ENCODE measurements at places on chromosomes 3 and 15.
A peak's percentile ranks its signal among the peaks of the same experiment; 100 is the strongest.

- DNase-seq, result no peak
These were observed 221.3 kb upstream of the UBE2E2 start for GRCh38 chr3:22981861-22982260.

DNA sequence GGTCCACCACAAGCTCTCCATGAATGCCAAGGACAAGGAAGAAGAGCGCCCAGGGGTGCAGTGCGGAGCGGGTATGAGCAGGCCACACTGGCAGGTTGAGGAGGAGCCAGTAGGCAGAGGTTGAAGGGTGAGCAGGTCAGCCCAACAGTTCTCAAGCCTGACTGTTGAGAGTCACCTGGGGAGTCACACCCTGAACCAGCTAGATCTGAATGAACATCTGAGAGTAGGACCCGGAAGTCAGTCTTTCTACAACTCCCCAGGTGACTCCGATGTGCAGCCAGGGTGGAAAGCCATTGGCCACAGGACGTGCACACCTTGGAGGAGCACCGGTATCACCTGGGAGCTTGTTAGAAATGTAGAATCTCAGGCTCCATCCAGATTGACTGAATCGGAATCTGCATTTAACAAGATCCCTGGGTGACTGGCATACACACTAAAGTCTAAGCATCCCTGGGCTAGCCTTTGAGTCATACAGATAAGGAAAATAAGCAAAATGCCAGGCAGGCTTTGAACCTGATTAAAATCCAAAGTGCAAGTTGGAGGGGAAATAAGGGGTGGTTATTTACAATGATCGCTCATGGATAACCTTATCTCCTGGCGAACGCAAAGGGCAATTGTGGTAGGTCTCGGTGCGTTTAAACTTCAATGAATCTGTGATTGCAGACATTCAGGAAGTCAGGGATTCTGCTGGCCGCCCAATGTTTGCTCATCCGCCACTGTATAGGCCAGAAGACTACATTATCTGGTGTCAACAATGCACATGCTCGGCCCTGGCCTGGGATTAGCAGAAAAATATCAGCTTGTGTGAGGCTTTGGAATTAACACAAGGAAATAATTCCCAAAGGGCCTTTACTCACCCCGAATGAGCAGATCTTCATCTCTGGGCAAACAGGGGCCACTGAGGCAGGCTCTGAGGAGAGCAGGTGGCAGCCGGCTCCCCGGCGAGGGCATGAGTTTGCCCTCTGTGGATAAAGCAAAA is 11.7 kb upstream of the LYZL4 start:
- DNase-seq, result no peak

DNA sequence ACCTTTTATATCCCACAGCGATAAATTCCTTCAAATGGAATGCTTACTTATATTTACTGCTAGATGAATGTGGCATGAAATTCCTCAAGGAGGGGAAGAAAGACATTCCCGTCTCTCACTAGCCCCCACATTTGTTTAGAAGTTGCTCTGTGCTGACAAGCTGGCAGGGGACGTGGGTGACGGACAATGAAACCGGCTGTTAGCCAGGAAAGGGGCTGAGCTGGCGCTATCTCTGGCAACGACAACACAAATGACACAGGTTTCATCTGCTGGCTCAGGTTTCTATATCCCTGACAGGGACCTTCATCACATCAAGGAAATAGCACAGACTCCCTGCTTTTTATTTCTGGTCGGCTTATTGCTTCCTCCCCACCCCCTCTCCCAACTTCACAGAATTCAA is 15.8 kb downstream of the RUVBL1 start:
- DNase-seq, result no peak

DNA sequence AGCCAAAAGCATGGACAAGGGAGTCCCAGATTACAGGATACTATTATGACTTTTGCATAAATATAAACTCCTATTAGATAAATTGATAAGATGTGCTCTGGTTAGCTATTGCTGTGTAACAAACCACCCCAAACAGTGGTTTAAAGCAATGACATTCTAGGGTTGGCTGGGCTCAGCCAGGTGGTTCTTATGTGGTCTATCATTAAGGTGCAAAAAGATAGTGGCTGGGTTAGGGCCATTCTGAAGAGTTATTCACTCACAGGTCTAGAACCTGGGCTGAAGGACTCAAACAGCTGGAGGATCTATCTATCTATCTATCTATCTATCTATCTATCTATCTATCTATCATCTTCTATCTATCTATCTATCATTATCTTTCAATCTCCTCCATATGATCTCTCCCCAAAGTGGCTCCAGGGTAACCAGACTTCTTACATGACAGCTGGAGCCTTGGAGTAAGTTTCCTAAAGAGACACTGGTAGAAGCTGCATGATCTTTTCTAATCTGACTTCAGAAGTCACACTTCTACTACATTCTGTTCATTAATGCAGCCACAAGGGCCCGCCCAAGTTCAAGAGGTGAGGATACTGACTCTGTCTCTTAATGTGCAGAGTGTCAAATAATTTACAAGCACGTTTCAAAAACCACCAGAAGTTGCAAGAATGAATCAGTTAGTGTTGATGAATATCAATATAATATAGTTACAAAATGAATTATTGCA is 74.9 kb upstream of the XCR1 start:
- no peak for DNase-seq

DNA sequence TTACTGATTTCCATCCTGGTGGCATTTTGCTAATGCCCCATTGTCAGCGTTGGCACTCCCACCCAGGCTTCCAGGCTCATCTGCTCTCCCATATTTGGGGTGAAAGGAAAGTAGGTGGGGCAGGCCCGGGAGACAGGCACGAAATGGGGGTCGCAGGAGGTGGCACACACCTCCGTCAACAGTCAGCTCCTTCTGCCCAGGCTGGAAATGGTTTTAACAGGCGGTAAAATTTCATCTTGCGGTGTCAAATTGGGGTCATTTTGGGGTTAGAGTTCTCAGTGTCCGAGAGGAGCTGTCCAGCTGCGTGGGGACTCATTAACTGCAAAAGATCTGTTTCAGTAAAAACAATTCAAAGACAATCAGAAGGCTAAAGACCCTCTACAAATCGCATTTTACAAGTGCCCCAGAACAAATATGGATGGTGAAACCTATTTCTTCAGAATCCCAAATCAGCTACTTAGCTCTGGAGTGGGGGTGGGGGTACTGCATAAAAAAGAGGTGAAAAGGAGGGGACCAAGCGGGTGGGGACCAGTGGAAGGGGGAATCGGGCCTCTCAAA is 4.2 kb upstream of the MEIS2 start:
- no peak for DNase-seq

GRCh38 chr15:100710222-100710621 is 107.8 kb downstream of the ASB7 start:
- DNase-seq, result no peak

DNA sequence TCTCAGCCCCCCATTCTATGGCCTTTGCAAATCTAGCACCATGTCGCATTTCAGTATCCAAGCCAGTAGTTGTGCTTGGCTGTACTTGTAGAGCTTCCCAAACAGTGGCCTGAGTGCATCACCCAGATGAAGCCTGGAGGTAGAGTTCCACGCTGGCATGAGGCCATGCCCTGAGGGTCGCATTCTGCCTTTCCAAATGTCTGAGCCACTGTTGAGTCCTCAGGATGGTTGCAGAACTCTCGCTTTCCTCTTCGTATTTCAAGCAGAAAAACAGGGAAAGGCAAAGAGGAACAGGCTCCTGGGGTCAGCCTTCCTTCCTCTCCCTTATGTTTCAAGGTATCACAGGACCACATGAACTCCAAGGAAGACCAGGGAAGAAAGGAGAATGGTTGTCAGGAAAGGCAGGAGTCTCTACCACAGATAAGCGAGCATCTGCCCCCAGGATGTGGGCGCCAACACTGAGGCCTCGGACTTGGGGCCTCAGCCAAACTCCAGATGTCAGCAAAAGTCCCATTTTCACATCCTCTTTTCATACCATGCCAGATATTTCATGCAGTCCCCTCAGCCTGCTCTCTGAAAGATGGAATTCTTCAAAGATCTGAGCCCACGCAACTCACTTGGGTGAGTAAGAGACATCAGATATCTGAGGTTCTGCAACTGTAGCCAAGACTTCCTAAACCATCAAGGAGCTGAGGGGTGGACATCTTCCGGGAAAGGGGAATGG is 19.4 kb upstream of the PRR20G start:
- DNase-seq, result no peak

DNA sequence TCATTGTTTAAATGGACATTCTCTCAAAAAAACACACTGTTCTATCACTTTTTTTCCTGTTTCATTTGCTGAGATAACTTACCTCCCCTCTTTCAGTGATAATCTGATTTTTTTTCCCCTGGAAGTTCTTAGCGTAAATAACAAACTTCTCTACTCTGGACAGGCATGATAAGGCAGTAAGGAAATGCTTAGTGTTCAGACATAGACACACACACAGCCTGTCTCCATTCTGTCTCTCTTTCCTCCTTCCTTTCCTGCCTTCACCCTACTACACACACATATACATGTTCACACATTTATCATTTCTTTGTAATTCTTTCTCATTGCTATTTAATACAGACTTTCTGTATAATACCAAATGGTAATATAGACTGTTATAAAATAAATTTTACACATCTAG is 470.8 kb upstream of the ROBO1 start:
- DNase-seq, result no peak

GRCh38 chr15:52349052-52349700 is 53.6 kb upstream of the MYO5C start:
- no peak for DNase-seq

GRCh38 chr15:74406992-74407705 is 26.6 kb downstream of the SEMA7A start:
- DNase-seq, result no peak

GRCh38 chr15:59553879-59554735 is 57.5 kb upstream of the GCNT3 start:
- DNase-seq, result no peak

DNA sequence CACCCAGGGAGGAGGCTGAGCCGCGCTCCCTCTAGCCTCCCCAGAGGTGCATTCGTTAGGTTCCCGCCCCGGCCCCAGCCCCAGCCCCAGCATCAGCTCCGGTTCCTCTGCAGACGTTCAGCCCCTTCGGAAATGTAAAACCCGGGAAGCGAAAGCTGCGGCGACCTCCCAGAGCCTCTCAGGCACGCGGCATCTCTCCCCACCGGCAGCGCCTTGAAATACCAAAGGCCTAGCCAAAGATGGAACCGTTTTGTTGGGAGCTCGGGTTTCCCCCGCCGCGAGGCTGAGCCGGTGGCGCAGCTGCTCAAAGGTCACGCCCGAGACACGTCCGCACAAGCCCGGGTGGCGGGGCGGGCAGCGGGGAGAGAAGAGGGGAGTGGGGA is 77.8 kb upstream of the HES1 start:
- DNase-seq, result no peak

DNA sequence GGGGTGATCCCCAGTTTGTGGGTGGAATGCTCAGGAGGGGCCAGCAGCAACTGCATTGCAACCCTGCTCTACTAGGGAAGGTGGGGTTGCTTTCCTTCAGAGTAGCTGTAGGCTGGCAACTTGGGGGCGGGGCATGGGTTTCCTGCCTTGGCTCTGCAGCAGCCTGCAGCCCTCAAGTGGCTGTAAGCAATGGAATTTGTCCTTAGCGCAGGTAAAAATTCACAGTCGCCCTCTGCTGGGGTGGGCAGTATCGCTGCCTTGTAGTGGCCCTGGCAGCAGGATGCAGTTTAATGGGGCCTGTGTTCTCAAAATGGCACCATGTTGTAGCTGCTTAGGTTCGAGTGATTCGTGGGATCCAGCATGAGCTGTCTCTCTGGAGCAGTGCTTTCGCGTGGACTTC is 29.8 kb downstream of the STT3B start:
- DNase-seq, result no peak

GRCh38 chr3:61562721-61563312 is 1.4 kb downstream of the PTPRG start:
- DNase-seq, result no peak

GRCh38 chr3:9932843-9933560 is 632 bp upstream of the CRELD1 start:
- DNase-seq, result peak; percentile 82

GRCh38 chr3:69925506-69925905 is 74.0 kb upstream of the SAMMSON start:
- no peak for DNase-seq

DNA sequence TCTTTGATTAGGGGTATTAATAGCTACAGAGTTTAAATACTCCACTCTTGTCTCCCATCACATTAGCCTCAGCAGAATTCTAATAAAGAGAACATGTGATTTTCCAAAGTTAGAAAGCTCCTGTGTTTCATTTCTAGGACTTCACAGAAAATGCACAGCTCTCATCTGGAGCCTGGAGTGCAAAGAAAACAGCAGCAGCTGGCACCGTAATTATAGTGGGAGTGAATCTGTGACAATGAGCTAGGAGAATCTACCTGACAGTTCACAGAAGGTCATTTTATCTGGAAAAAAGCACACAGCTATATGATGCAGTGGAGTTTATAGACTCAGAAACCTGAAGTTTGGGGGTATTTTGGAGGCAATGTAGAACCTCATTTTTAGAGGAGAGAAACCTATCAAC is 5.4 kb upstream of the TRIM59 start:
- no peak for DNase-seq

DNA sequence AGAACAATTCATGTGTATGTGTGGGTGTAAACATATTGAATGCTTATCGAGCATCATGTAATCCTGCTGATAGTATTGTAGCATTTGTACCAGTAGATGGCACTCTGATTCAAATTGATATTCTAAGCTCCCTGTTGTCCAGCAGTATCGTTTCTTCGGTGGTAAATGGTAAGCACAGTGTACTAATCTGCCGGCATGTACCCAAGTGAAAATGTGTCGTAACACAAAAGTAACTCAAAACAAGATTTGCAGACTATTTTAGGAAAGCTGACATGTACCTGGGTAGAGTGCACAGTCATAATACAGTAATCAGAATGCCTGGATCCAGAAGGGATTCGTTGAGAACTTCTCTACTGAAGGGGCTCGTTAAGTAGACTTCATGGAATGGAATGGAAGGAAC is 31.7 kb upstream of the MNS1 start:
- peak; percentile 7 for DNase-seq

GRCh38 chr3:53248161-53248560 is 7.7 kb downstream of the TKT start:
- DNase-seq, result no peak
